ENCODE measurements at places on chromosomes 11 and 22.

GRCh38 chr11:100769617-100770016, 82.5 kb downstream of the ARHGAP42 start:
- no peak for DNase-seq

DNA sequence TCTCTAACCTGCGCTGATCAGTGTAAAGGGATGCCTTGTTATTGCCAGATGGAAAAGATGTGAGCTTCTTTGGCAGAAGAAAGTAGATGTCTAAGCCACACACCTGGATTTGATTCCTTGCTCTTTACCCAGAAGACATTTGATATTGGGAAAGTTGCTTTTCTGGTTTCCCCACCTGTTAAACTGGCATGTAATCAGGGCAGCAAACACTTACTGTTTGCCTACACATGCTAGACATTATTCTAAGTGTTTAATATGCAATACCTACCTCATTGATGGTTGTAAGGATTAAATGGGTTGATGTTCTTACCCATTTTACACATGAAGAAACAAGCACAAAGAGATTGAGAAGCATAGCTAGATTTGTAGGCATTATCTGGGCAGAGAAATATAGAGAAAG, 16.6 kb downstream of the ASRGL1 start:
- DNase-seq: no peak

- DNase-seq: peak; percentile 43
Observed at GRCh38 chr11:65416841-65417701, 5.5 kb upstream of the NEAT1 start.

DNA sequence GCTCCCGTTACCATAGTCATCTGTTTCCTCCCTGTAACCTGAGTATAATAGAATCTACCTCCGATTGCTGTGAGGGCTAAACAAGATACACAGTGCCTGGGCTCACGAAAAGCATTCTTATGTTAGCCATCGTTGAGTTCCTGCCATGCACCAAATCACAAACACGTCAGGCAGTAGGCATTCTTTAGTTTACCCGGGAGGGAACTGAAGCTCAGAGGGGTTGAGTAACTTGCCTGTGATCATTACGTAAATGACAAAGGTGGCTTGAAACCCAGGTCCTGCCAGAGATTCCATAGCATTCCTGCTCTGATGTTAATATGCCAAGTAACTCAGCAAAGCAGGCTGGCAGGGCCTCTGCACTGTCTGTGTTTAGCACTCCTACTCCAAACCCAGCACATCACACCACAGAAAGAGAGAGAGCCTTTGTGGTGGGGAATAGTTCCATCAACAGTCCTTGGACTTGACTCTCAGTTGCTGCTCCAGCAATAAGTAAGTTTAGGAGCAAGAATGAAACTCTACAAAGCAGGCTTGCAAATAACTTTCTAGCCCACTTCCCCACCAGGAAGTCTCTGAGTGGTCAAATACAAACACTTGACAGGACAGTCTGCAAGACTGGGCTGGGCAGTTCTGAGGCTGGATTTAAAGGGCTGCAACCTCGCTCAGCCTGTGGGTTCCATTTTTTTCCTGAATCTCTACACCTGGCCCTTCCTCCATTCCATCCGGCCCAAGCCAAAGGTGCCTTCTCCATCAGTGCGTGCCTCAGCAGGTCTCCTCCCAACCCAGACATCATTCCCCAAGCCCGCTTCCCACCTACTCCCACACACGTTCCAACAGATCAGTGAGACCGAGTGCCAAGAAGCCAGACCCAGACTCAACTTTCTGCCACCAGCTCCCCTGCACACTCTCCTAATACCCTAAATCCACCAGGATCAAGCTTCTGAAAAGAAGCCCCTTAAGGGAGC, 1.1 kb downstream of the SCN2B start:
- DNase-seq: no peak

DNA sequence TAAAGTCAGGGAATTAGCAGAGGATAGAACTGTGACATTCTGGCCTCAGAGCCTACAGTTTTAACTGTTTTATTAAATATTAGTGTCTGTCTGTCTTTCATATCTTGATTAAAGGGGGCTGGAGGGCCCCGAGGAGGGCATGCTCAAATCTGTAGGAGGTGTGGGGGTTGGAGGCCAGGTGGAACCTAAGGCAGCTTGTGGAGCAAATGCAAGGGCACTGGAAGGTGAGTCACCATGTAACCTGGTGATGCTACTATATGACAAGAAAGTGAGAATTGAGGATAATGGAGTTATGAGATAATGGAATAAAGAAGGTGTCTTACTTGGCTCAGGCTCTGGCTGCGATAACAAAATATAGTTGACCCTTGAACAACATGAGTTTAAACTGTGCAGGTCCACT, 27.3 kb upstream of the TMEM86A start:
- DNase-seq: no peak

DNA sequence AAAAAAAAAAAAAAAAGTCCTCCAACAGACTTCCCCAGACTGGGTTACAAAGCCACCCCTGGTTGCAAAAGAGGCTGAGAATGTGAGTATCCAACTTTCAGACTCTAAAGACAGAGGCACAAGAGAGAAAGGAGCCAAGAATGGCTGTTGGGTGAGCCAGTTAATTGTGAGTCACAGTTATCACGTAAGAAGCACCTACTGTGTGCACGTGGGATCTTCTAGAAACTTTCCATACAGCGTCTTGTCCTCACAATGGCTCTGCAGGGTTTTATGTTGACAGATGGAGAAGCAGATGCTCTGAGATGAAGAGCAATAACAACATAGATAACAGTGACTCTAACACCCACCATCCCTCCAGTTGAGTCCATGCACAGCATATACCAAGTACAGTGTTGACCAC, 41.0 kb downstream of the CD82 start:
- no peak for DNase-seq

GRCh38 chr22:29128891-29129807, 56.3 kb downstream of the KREMEN1 start:
- DNase-seq: no peak

GRCh38 chr11:110519796-110520195, 90.0 kb downstream of the FDX1 start:
- no peak for DNase-seq
